Activated T-helper 1 cell treated with anti-CD3 and anti-CD28 coated beads, Interleukin-2, amount 50 U/mL, for 16 hours (primary cell): ENCODE measurements at places on chromosomes 6 and 20.

GRCh38 chr6:3766214-3766613, 14.7 kb upstream of the PXDC1 start:
- DNase-seq, result no peak

GRCh38 chr6:78528926-78529325, 338.4 kb upstream of the IRAK1BP1 start:
- no peak for DNase-seq

DNA sequence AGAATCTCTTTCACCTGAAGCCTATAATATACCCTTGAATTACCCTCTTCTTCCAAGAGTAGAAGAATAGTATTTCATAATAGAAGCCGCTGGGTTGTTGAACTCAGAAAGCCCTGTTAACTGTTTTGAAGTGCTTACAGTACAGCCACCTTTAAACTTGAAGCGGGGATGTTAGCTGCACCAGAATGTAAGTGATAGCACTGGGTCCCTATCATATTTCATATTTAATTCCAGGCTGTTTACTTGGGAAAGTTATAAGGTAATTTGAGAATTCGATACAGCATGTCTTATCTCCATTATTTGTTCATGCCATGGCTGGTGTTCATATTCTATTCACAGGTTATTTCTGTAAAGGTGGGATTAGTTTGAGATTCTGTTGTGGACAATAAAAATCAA, 63.5 kb upstream of the VSTM2L start:
- no peak for DNase-seq

- DNase-seq, result no peak
Measured at GRCh38 chr6:13870214-13870830, 54.4 kb upstream of the RNF182 start.

GRCh38 chr6:15485936-15486335, 176.9 kb downstream of the DTNBP1 start:
- DNase-seq, result no peak

DNA sequence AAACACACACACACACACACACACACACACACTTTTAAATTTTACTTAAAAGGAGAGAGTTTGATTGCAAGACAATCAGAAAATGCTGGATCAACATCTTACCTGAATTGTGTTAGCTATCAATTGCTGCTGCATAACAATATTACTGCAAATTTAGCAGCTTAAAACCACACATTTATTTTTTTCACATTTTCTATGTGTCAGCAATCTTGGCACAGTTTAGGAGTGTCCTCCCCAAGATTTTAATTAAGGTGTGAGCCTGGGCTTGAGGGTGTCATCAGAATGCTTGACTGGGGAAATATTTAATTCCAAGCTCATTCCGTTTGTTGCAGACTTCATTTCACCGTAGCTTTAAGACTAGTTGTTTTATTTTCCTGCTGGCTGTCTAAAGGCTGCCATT, 431.0 kb upstream of the GJE1 start:
- no peak for DNase-seq

GRCh38 chr20:58599966-58600365, 51.1 kb upstream of the STX16 start:
- DNase-seq, result no peak

DNA sequence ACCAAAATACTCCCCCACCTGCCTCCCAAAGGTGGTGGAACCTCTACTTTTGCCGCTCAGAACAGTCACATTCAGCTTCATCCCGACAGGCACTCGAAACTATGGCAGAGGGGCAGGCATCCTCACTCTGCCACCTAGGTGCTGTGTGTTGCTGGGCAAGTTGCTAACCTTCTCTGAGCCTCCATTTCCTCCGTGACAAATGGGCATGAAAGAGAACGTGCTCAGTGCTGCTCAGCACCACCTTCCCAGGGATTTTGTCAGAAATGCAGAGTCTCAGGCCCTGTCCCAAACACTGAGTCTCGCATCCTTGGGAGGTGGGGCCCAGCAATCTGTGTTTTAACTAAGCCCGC, 18.1 kb downstream of the ANKRD60 start:
- no peak for DNase-seq

GRCh38 chr6:86685230-86685797, 252.0 kb upstream of the HTR1E start:
- DNase-seq, result no peak

GRCh38 chr6:168935628-168936010, 318.0 kb downstream of the THBS2 start:
- no peak for DNase-seq

DNA sequence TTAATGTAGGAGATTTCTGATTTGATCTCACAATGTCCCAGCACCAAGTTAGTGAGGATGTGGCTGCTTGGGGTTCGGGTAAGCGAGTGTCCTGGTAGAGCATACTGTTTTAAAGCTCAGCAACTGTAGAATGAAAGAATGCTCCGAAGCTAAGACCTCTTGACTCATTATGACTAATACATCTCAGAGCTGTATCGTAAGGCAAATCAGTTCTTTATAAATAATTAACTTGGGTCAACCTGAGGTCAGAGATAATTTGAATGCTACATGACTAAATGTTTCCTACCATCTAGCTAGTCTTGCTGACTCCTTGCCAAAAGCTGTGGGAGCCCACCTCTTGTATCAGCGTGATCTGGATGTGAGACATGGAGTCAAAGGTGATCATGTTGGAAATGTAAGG, 128.8 kb upstream of the PDE7B start:
- DNase-seq, result no peak

DNA sequence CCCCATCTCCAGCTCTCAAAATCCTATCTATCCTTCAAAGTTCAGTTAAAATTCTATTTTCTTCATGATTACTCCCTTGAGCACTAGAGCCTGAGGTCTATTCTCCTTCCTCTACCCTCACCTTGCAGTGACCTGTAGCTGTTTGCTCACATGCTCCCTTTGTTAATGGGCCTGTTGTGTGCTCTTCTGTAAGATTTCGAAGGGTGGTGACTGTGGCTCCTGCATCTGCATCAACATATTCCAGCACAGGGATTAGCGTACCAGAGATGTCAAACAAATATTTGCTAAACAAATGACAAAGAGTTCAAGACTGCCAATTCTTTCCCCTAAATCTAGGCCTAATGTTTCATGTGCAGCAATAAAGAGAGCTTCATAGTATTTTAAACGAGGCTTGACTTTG, 69.5 kb downstream of the ELOVL5 start:
- DNase-seq, result no peak
